ENCODE measurements at places on chromosomes 1 and 21.

DNA sequence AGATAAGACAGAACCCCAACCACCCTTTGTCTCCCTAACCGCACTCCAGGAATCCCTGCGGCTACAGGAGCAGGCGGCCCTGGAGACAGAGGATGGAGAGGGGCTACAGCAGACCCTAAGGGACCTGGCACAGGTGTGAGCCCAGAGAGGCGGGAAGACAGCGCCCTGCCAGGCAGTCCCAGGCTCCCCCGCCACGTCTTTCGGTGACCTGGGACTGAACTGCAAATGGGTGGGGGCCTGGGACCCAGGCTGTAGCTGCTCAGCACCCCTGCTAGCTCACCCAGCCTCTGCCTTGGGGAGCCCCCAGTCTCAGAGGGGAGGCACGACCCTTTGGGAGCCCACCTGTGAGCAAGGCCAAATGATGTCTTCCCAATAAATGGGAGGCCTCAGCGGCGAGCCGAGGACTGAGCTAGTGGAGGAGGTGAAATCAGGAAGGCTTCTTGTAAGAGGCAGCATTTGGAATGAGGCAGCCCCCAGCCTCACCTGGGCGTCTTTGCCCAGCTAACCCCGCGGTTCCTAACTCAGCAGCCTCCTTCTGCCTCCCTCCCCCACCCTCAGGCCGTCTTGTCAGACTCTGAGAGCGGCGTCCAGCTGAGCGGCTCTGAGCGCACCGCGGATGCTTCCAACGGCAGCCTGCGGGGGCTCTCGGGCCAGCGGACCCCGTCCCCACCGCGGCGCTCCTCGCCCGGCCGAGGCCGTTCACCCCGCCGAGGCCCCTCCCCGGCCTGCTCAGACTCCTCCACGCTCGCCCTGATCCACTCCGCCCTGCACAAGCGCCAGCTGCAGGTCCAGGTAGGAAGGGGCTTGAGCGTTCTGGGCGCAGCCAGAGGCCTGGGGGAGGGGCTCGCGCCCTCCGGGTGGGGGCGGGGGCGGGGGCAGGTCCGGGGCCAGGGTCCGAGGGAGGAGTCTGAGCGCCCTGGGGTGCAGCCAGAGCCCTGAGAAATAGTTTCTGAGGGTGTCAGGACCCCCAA lies 16.9 kb downstream of the CROCC start:
- no peak for DNase-seq

DNA sequence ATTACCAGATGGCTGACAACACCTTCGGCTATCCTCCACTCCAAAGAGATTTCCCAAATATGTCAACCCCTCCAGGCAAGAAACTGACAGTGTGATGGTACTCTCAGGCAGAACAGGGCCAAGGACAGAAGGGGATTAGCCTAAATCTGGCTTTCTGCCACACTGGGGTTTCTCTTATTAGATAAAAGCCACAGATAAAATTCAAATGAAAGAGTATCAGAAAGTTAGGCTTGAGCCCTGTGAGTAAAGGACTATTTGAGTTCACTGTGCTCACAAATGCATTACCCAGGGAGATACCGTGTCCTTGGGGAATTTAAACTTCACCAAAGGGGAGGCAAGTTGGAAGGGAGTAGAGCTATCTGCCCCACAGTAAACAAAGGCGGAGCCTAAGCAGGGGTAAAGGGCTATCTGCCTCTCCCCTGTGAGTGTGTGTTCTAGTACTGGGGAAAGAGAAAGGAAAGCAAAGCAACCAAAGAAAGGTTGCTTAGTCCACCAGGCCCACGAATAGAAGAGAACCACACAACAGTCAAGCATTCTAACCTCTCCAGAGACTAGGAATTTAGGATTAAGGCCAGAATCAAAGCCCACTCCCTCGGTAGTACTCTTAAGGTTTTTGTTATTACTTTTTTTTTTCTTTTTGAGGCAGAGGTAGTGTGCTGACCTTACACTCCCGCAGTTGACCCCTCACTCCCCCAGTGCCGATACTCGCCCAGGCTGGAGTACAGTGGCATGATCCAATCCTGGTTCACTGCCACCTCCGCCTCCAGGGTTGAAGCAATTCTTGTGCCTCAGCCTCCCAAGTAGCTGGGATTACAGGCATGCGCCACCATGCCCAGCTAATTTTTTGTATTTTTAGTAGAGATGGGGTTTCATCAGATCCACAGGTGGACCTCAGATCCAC lies 12.7 kb downstream of the TPM3 start:
- DNase-seq = no peak

- no peak for DNase-seq
These were observed 383.0 kb upstream of the NFIA start for GRCh38 chr1:60699325-60699724.

GRCh38 chr1:237003516-237003915 lies 725 bp downstream of the MT1HL1 start:
- no peak for DNase-seq

DNA sequence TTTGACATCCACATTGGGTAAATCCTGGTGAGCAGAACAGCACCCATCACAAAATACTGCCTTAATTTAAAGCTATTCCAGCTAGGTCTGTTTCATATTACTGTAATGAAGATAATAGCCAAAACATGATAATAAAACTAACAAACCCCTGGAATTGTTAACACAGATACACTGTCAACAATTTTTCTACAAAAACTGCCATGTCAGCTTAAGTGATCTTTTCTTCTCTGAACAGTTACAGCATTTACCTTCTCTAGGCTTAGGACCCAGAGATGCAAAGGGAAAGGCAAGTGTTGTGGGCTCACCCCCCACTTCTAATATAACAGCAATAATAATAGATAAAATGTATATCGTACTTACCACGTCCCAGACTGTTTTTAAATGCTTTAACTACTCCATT lies 92.1 kb downstream of the SMYD3 start:
- DNase-seq = no peak

DNA sequence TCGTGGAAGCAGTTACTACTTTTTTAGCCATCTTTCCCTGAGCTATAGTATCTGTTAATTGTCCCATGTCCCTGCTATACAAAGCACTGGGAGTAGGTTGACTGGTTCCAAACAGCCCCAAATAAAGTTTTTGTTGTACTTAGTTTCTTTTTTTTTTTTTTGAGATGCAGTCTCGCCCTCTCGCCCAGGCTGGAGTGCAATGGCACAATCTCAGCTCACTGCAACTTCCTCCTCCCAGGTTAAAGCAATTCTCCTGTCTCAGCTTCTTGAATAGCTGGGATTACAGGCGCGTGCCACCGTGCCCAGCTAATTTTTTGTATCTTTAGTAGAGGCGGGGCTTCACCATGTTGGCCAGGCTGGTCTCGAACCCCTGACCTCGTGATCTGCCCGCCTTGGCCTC lies 3.3 kb downstream of the NCSTN start:
- no peak for DNase-seq

GRCh38 chr1:177937931-177938330 lies 31.9 kb downstream of the SEC16B start:
- no peak for DNase-seq

- DNase-seq = no peak
These were observed 90.3 kb downstream of the NID1 start for GRCh38 chr1:235974616-235975015.

DNA sequence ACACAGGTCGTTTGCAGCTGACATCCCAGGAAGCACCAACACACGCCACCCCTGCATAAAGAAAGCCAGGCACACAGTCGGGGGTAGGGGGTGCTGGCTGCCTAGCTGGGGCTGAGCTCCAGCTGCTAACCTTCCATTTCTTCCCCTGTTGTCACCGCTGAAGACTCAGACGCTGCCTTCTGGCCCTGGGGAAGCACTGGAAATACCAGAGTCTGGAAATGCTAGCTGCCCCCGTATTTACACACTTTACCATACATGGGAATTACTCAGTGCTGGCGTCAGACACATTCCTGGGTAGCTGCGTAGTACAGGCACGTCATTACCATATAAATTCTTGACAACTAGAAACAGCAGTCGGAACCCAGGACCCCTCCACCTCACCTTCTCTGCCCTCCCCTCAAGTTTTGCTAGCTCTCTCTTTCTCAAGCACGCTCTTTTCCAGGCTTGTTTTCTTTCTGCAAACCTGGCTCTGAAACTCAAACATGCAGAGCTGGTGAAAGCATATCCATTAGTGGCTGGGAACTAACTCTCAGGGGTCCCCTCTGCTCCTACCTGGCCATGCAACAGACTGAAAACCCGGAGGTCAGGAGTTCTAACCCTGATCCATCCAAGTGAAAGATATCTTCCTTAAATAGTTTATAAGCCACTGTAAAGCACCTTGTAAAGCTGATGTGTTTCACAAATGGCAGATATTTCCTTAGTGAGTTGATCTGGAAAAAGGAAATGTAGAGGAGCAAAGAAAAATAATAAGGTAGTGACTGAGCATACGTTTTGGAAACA lies 3.3 kb downstream of the CSRP1 start:
- DNase-seq = peak; percentile 67

Data from epithelial cell of prostate (primary cell).